ENCODE measurements at places on chromosomes 5 and 9.

GRCh38 chr9:14730461-14730898, 7.9 kb upstream of the CER1 start:
- peak; percentile 1 for DNase-seq

DNA sequence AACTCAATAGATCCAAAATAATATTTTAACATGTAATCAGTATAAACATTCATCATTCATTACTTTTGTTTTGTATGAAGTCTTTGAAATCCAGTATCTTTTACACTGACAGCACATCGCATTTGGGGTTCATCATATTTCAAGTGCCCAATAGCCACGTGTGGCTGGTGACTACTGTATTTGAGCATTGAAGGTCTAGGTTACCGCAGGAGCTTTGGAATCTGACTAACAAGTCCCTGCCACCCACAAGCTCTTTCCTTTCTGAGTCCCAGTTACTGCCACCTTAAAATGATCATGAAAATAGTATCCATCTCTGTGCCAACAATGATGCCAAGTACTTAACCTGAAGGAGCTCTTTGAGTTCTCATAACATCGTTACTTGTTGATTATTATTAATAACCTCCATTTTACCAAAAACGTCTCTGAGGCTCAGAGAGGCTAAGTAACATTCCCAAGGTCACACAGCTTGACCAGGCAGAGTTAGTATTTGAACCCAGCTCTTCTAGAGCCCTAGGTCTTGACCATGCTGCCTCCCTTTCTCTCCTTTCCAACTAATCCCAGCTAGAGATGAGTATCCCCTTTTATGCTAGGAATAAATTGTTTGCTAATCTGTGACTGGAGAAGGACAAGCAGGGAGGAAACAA, 24.2 kb downstream of the ARHGEF37 start:
- DNase-seq, result no peak

GRCh38 chr5:83069096-83069799, 7.9 kb downstream of the TMEM167A start:
- no peak for DNase-seq

GRCh38 chr5:143641549-143642355, 170.2 kb upstream of the HMHB1 start:
- DNase-seq, result peak; percentile 27

DNA sequence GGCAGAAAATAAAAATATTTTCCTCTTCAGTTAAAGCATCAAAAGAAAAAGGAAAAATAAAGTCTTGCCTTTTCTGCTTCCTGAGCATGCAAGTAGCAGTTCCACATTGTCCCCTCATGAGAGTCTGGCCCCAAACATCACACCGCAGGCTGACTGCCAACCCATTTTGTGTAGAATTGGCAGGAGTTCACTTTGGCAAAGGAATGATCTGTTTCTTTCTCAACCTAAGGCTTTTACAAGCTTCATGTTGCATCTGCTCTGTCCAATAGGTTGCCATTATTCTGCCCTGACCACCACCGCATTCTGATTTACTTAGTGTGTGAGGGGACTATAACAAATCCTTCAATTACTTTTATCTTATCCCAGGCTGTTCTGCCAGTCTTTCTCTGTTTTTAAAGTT, 249.5 kb downstream of the ISL1 start:
- no peak for DNase-seq

DNA sequence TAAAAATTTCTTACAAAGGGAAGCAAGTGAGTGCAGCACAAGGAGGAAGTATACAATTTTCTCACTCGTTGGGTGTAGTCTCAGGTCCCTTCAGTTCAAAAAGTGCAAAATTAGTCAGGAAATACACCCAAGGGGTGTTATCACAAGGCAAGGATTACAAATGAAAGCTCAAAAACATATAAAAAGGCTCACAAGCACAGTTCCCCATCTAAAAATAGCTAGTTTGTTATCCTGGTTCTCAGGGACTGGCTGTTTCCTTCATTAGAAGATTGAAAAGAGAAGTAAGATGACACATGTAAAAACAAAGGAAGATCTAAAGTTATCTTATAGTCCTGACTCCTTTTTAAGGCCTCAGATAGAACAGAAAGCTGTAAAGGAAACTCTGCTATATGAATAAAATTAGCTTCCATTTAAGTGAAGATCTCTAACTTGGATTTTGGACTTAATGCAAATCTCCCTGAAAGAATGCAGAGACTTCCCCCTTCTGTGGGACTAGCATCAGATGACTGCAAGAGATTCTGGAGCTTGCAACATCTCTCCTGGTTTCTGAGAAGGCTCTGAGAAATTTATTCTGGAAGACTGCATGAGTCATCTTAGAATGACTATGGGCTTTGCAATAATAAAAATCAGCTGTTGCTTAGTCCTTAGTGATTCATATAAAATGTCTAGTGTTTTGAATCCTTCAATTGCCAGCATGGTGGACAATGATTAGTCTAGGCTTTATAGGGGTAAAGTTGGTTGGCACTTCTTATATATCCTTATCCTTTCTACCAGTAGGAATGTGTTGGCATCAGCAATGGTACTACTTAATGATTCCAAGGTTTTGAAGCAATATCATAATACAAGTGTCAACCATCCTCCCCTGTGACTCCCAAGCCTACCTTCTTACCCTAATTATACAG, 25.4 kb downstream of the DAB2 start:
- peak; percentile 97 for DNase-seq

DNA sequence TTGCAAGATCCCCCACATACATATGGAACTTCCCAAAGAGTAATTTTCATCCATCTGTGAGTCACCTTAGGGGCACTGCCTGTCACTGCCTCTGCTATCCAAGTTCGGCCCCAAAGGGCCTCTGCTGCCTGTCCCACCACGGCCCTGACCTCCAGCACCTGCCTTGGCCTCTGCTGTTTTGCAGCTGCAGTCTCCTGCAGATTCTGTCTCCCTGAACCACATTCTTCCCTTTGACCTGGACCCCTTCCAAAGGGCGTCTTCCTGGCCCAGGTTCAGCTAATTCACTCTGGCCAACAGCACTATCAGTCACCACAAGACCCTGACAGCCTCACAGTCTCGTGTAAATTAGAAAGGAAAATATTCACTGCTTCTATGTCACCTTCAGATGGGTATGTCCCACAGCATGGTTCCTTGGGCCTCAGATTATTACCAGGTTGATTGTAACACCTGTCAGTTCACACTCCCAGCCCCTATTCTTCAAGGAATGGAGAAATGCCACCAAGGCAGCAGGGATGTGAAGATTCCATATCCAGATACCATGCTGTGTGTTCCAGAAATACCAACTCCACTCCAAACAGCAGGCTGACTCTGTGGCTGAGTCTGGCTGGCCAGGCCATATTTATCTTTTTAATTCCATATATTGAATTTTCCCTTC, 479.3 kb downstream of the ARHGEF28 start:
- no peak for DNase-seq

DNA sequence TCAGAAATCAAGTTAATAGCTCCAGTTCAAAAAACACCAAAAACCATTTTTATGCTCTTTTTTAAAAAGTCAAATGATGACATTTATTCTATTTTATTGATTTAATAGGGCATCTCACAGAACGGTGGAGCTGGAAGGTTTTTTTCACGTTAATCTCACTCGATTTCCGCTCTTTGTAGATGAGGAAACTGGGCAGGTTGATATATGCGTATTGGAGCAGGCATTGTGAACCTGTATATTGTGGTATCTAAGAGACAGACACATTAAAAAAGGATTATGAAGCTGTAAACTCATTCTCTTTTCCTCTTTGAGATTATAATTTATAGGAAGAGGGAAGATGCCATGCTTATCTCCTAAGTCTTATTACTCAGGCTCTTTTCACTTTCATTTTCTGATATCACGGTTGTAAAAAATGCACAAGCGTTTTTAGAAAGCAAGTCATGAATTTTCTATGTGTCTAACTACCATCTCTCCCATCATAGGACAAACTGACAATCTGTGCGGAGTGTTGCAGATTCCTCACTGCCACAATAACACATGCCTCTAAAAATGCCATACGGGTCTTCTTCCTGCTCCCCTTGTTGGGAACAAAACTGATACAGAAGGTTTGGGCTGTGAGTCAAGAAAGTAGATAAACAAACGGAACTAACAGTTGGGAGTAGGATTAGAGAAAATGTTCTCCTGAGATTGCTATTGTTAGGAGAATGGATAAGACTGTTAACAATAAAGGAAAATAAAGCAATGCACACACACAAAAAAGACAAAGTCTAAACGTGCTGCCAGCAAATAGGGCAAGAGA, 1997.7 kb downstream of the MAT2B start:
- no peak for DNase-seq

DNA sequence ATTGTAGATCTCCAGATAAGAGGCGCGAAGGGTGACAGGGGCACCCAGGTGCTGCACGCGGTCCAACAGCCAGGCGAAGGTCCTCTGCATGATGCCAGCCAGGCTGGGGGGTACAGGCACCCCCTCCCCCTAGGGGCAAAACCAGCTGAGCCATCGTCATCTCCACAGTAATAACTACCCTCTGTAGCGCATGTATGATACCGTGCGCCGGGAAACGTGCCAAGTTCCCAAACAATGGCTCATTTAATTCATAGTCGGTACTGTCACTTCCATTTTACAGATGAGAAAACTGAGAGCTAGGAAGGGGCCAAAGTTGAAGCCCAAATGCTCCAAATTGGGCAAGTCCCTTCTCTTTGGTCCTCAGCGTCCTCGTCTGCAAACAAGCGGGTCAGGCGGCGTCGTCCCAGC, 1.5 kb downstream of the KIF12 start:
- DNase-seq, result no peak

DNA sequence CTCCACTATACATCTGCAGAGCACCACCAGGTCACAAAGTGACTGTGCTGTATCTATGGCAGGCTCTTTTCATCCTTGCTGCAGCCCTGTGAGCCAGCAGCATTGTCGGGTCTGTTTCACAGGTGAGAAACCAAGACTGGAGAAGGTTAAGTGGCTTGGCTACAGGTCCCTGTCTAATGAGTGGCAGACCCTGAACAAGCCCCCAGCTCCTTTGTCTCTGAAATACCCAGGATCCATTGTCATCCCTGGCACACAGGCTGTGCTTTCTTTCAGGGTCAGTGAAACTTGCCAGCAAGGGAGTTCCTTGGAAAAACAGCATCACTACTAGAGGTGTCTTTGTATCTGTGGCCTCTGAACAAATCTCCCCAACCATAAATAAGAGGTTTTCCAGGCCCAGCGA, 27.6 kb upstream of the CXCL14 start:
- no peak for DNase-seq

DNA sequence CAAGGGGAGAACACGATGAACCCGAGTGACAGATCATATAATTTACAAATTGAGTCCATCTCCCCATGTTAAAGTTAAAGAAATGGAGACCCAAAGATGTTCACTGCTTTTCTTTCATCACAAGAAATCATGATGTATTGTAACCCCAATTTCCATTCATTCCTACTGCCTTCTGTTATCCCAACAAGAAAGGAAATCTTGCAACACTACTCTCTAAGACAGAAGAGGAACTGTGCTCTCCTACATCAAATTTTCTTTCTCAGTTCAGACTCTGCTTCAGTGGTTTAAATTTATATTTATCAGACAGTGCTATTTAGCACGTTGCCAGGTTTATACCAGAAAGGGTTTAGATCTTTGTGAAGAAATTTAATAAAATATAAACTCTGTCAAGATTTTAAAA, 83.8 kb upstream of the RASA1 start:
- DNase-seq, result no peak

Data from AG10803 (cell line).